ENCODE measurements at places on chromosomes 13 and 19.
A peak's percentile ranks its signal among the peaks of the same experiment; 100 is the strongest.

DNA sequence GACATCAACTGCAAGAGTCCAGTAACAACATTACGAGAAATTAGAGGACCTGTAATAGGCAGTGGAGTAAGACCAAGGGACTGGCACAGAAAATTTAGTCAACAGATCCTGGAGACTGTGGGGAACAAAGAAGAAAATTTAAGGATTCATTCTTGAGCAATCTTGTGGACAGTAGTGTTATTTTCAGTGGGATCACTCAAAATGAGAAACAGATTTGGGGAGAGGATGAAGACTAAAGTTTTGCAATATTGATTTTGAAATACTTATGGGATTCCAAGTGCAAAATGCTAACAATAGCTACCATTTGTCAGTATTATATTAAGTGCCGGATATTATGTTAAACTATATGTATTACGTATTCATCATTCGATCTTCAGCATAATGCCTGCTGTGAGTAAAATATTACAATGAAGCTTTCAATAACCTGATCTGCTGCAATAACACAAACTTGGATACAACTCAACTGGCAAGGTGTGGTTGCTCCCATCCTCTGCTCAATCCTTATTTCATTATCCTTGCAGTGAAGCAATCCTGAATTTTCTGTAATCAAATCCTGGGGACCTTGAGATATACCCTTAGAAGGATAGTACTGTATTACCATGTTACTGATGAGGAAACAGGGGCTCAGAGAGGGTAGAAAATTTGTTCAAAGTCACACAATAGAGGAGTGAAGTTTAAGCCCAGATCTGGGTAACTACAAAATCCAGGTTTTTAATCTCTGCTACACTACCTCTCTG, 84.2 kb downstream of the SACS start:
- no peak for DNase-seq

- DNase-seq = no peak
These were observed 50.5 kb upstream of the ZNF429 start for GRCh38 chr19:21454901-21455300.

- peak; percentile 85 for DNase-seq
These were observed 9.7 kb upstream of the ILF3 start for GRCh38 chr19:10644260-10645007.

- DNase-seq = no peak
These were observed 57.7 kb downstream of the MLLT1 start for GRCh38 chr19:6221878-6222746.

DNA sequence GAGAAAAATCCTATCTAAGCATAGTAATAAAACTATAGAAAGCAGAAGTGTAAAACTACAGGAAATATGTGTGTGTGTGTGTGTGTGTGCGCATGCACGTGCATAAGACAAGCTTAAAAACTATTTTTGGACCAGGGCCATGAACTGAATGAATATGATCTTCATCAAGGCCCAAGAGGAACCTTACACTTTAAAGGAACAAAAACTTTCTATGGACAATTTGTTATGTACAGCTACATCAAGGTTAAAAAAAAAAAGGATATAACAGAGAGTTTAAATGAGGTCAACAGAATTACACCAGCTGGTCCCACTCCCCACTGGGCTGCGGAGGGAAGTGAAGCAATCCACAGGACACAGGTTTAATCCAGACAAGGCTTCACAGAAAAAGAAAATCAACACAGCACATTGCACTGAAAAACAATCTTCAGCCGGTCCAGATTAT, 151.1 kb downstream of the LHFPL6 start:
- DNase-seq = no peak

Measured in activated T-cell treated with anti-CD3 and anti-CD28 coated beads for 1 hour (primary cell).